ENCODE measurements at places on chromosomes 5 and 9. TPM values are rescaled to one million over a fixed set of nuclear protein-coding genes. Genes with fewer than 3 reads are reported as not detected.

The MLANA gene
- not detected for total RNA-seq

The UAP1L1 gene
- total RNA-seq = 6.5 TPM

DNA sequence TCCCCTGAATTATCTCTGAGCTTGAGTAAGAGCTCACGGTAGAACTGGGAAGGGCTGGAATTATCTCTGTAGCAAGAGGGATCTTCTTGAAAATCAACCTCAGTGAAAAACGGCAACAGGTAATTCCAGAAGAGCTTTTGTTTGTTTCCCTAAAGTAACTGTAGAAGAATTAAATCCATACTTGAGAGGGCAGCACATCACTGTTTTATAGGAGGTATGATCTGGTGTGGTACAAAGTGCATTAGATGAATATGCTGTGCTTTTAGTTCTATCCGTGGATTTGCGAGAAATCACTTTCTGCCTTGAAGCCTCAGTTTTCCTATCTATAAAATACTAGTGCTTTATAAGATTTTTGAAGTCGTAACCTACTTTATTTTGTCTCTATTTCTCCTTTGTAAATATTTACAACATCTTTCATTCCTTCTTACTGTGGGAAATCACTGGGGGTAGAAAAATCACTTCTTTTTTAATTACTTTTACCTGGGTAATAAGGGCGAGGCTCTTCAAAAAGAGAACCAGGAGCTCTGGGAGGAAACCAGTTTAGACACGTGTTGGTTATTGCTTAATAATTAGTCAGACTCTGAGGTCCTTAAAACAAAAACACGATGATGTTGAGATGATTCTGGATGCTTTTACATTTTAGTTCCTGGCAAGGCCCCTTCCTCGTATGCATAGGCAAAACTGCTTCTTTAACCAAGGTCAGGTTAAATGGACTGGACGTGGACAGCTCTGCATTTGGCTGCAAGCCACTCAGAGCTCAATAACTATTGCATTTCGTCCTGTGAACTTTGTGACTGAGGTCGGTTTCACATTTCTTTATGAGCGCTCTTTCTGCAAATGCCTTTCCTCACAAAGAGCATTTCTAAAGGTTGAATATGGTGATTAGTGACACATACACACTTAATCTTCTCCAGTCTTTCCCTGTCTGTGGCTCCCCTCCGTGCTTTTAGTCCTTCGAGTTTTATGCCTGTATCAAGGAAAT, 376.1 kb downstream of the BRINP1 start:
- DNase-seq = no peak

DNA sequence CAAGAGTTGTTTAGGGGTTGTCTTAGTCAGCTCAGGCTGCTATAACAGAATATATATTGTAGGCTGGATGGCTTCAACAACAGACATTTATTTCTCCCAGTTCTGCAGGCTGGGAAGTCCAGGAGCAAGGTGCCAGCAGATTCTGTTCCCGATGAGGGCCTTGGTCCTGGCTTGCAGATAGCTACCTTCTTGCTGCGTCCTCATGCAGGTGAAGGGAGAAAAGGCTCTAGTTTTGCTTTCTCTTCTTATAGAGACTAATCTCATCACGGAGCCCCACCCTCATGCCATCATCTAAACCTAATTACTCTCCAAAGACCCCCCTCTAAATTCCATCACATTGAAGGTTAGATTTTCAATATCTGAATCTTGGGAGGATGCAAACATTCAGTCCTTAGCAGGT, 246.0 kb upstream of the ANKRD55 start:
- DNase-seq = peak; percentile 40

The SMIM33 gene
- 0.08 TPM for total RNA-seq

The TSTD2 gene
- total RNA-seq = 23.8 TPM

- no peak for DNase-seq
Observed at GRCh38 chr5:162174358-162174974, 106.9 kb downstream of the GABRG2 start.

The FOCAD gene
- total RNA-seq = 12.4 TPM

The RXRA gene
- 8.4 TPM for total RNA-seq

DNA sequence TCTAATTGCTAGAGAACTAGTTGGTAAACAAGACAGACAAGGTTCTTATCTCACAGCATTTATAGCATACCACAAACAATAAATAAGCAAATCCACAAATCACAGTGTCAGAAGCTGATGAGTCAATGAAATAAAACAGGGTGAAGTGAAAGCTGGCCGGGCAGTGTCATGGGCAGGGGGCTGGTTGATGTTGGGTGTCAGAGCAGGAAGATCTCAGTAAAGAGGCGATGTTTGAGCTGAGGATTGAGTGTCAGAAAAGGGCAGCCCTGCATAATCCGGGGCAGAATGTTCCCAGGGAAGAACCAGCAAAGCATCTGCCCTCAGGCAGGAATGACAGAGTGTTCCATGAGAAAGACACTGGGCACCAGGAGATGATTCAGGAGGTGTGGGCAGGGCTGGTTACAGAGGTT, 183.4 kb downstream of the GOLPH3 start:
- no peak for DNase-seq

Data from CD4-positive, alpha-beta T cell (primary cell).